Fibroblast of upper back skin (primary cell): ENCODE measurements at places on chromosomes 16 and 17.
A peak's percentile ranks its signal among the peaks of the same experiment; 100 is the strongest.

GRCh38 chr16:82658796-82659195 is 32.0 kb downstream of the CDH13 start:
- peak; percentile 75 for DNase-seq

DNA sequence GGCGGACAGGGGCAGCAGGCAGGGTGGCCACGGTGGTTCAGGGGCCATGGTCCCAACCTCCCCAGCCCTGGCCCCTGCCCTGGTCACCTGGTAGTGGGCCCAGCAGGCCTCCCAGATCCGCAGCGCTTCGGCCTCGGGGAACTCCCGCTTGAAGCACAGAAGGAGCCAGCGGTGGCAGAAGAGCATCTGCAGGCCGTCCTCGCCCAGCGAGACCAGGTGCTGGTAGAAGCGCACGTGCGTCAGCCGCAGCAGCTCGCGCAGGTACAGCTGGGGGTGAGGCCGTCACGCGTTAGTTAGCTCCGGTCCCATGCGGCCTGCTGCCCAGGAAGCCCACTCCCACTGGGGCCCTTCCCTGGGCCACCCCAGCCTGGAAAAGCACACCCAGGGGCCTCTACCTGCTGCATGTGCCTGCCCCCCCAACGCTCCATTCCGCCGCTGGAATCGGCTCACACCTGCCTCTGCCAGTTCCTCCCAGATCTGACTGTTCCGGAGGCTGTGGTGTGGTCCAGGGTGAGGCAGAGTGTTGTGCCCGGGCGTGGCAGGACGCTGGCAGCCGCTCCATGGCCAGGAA is 90.8 kb downstream of the TBC1D16 start:
- no peak for DNase-seq

DNA sequence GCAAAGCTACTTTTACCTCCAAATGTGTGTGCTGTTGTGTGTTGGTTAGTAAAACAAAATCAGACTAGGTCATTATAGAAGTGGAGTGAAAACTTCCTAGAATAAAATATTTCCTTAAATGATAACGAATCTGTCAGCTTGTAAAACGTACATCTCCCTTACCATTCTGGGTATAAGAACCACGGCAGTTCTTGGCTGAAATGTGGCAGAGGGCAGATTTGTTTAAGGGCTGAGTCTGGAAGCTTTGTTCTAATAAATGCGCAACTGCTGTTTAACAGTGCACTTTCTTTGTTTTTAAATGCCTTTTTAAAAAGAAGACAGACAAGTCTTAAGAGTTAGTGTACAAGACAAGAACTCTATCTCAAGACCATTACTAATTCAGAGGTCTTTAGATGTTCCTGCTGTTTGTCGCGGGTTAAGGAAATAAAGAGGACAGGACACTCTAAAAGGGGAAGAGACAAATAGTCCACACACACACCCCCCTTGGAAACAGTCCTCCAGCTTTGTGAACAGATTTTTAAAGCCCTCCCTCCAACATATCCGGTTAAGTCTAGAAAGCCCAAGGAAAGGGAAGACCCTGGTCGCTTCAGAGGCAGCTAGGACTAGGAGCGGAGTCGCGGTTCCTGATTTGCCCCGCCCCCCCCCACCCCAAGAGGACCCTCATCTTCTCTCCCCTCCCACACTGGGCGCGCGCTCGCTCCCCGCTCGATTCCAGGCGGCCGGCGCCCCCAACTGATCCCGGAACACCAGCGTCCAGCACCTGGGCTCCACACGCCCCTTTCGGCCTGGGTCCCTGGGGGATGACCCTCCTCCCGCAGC is 658 bp downstream of the SYNRG start:
- DNase-seq = peak; percentile 35

GRCh38 chr17:7956228-7956965 is 24.4 kb downstream of the CNTROB start:
- DNase-seq = peak; percentile 65

- peak; percentile 43 for DNase-seq
These were observed 662 bp downstream of the WIPF2 start for GRCh38 chr17:40219594-40220338.

- DNase-seq = no peak
These were observed 24.7 kb upstream of the PPM1E start for GRCh38 chr17:58730937-58731336.

GRCh38 chr17:79396696-79397095 is 214.2 kb downstream of the RBFOX3 start:
- DNase-seq = no peak

- DNase-seq = no peak
These were observed 67.0 kb downstream of the PRMT7 start for GRCh38 chr16:68377667-68378393.

- no peak for DNase-seq
These were observed 73.0 kb downstream of the MARCHF10 start for GRCh38 chr17:62735044-62735651.

- DNase-seq = no peak
These were observed 67.7 kb downstream of the CYLD start for GRCh38 chr16:50809561-50809960.

DNA sequence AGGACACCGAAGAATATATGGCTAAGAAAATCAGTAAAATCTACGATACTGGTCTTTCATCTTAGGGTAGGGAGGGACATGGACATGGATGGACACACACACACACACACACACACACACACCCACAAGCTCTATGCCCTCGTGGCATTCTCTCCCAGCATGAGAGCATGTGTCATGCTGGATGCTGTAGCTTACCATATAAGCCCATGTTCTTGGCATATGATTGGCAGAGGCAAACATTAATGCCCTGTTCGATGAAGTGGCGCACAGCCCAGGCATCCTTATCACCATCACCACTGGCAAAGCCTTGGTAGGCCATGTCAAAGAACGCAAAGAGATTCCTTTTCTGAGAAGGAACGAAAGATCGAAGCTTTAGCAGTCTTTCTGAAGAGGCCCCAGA is 17.6 kb downstream of the GOT2 start:
- no peak for DNase-seq

GRCh38 chr17:43129671-43130010 is 4.5 kb upstream of the BRCA1 start:
- DNase-seq = no peak

DNA sequence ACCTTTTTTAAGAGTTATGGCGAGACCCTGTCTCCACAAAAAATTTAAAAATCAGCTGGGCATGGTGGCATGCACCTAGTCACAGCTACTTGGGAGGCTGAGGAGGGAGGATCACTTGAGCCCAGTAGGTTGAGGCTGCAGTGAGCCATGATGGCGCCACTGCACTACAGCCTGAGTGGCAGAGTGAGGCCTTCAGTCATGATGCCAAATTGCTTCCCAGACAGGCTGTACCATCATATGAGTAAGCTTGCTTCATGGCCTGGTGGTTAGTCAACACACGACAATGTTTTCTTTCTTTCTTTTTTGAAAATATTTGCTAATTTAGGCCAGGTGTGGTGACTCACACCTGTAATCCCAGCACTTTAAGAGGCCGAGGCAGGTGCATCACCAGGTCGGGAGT is 12.5 kb downstream of the NTAN1 start:
- DNase-seq = no peak

DNA sequence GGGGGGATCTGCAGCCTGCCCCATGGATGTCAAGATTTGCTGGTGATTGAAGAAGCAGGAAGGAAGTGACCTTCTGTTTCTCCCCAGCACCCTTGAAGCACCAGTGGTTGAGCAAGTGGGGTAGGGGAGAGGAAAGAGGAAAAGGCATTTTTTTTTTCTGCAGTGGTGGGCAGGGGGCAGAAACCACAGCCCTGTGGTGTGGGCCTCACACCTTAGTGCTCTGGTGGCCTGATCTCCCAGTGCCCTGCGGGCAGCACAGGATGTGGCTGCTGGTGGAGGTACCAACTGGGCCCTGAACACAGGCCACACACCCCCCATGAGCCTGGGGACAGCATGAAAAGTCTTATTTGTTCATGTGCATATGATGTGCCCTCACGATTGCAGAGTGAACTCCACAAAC is 7.1 kb downstream of the ITGAD start:
- DNase-seq = no peak

DNA sequence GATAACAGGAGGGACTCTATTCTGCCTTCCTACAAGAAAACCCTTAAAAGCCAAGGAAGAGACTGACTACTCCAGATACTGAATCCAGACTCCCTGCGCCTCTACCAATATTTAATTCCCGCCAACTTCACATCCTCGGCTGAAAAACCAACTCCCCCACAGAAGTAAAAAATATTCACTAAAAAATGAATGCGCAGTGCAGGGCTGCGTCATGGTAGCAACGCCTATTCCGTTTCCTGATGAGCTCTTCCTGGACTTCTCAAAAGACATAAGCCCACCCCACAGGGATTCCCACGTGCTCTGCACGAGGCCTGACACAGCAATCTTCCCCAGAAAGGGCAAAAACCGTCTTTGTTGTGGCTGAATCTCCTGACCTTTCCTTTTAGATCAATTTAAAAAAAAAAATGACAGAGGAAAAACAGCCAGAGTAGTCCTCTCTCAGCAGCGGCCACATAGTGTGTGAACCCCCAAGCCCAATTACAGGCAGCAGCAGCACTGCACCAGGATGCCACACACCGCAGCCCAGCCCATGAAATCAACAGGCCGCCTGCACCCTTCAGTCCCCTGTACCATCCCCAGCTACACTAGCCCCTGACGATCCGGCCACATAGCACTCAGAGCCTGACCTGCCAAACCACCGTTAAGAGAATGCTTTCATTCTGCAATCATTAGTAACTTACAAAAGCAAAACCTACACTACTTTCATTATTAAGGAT is 23.9 kb downstream of the KLHDC4 start:
- no peak for DNase-seq

GRCh38 chr16:4902038-4902437 is 34.9 kb downstream of the PPL start:
- no peak for DNase-seq

- no peak for DNase-seq
These were observed 417.1 kb downstream of the CA10 start for GRCh38 chr17:51741458-51741857.

GRCh38 chr16:24255456-24256371 is at the start of gene CACNG3:
TSS of gene CACNG3 (plus strand) at chr16:24256335. CDS start at chr16:24256755, 420 bp downstream.
- peak; percentile 1 for DNase-seq

DNA sequence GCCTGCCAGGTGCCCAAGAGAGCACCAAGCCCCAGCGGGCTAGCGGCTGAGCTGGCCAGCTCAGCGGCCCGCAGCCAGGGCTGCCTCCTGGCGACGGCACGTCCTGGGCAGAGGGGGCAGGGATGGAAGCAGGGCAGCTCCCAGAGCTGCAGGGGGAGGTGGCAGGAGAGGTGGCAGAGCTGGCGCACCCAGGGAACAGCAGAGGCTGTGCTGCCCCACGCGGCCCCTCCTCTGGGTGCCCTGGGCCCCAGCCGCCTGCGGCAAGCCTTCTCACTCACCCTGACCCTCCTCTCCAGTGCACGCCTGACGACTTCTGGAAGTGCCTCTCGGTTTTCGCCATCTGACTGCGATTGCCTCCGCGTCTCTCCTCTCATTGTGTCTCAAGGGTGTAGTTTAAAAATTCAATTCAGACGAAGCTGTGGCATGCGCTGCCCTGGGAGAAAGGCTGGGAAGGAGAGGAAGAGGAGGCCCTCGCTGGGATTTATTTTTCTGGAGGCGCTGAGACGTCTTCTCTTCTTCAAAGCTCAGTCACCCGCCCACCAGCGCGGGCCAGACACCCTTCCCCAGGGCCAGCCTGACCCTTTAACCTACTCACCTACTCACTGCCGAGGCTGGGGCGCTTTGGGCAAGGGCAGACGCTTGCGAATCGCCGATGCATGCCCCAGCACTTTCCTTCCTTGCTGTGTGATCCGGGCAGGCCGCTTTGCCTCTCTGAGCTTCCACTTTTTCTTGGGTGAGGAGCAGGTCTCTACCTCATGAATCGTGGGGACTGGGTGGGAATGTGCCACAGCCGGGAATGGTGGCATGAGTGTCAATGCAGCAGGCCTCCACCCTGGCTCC is 24.9 kb downstream of the GSE1 start:
- DNase-seq = no peak

- no peak for DNase-seq
These were observed 5.9 kb downstream of the ASIC2 start for GRCh38 chr17:33287096-33287725.

DNA sequence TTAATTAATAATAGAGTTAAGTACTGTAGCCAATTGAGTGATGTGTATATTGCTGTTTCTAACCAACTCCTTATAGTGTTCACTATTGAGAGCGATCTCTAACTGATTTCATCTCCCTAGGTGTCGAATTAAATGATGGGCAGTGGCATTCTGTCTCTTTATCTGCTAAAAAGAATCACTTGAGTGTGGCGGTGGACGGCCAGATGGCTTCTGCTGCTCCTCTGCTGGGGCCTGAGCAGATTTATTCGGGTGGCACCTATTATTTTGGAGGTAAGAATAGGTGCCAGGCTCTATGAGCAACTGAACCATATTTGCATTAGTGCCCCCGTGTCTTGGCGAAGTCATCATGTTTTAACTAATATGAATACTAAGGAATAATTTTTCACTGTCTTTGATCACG is 184.6 kb downstream of the CNTNAP4 start:
- DNase-seq = no peak

DNA sequence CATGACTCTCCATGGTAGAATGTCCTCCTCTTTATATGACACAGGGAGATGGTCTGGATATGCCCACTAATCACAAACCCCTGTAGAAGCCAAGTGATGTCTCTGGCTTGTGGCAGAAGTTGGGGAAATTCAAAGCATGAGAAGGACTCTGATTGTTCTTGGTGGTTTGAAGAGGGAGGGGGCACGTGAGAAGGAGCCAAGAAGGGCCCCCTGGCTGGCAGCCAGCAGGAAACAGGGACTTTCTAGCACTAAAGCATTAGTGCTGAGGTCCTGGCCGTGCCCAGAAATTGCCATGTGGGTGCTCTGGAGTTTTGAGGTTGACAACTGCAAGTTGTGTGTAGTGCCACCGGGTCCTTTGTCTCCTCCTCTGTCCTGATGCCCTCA is 199.9 kb downstream of the LGALS9B start:
- no peak for DNase-seq

DNA sequence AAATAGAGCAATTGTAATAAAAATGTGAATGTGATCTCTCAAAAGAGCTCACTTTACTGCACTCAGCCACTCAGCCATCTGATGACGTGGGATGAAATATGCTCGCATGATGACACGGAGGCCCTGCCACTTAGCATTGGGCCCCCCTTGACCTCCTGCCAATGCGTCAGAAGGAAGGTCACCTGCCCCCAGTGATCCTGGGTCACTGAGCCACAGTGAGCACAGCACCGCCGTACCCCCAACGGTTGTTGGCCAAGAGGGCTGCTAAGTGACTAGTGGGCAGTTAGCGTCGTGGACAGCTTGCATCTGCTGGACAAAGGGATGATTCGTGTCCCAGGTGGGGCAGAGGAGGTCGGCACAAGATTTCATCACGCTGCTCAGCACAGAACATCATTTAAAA is 22.9 kb downstream of the ZC3H18 start:
- DNase-seq = no peak

- DNase-seq = no peak
These were observed 5.3 kb downstream of the NEURL4 start for GRCh38 chr17:7323731-7324437.

DNA sequence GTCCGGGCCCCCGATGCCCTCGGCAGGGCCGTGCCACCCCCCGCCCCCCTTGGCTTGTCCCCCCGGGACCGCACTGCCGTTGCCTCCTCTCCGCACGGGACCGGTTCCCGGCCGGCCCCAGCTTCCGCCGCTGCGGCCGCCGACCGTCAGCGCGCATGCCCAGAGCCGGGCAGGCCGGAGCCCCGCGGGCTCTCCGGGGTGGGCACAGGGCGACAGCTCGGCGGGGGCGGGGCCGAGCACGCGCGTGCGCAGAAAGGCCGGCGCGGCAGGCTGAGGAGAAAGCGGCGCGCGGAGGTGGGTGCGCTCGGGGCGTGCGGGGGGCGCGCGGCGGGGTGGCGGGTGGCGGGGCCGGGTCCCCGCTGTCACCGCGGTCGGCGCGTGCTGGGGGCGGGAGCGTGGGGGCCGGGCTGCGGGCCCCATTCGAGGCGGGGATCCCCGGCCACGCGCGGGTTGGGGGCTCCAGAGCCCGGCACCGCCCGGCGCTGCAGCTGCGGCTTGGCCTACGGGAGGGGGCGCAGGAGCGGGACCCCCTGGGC is at the start of gene TBC1D24:
TBC1D24 (plus strand) TSS at position 251 of the 536 bp plus-strand sequence. CDS start 21,022 bp downstream, outside the sequence.
- peak; percentile 83 for DNase-seq
